Smooth muscle cell of trachea (primary cell): ENCODE measurements at places on chromosomes 16 and 17. TPM values are rescaled to one million over a fixed set of nuclear protein-coding genes. Genes with fewer than 3 reads are reported as not detected.

RND2 gene
- total RNA-seq: 0.29 and 0.66 TPM in 2 replicates

ETV4 gene
- 1.2 and 1.5 TPM in 2 replicates for total RNA-seq

TBX2 gene
- total RNA-seq: 106 and 134 TPM in 2 replicates

GLP2R gene
- total RNA-seq: under 0.01 TPM in 2 replicates

WNT9B gene
- total RNA-seq: 0.44 TPM in 1 of 2 replicates, not detected in the other

SEPTIN12 gene
- not detected in 2 replicates for total RNA-seq

ADGRG3 gene
- not detected in 2 replicates for total RNA-seq

SLC2A4 gene
- total RNA-seq: 0.17 and 0.44 TPM in 2 replicates

TMC8 gene
- total RNA-seq: not detected in 2 replicates

CDC6 gene
- total RNA-seq: 0.99 and 9.0 TPM in 2 replicates

MON1B gene
- total RNA-seq: 11.3 and 13.9 TPM in 2 replicates

KRTAP1-1 gene
- not detected in 2 replicates for total RNA-seq

CTF1 gene
- 3.3 and 6.1 TPM in 2 replicates for total RNA-seq

TP53TG3 gene
- total RNA-seq: not detected in 2 replicates

SETD1A gene
- total RNA-seq: 3.8 and 7.1 TPM in 2 replicates

CCT6B gene
- 1.0 and 1.7 TPM in 2 replicates for total RNA-seq

NACA2 gene
- not detected in 2 replicates for total RNA-seq

PRSS33 gene
- not detected in 2 replicates for total RNA-seq

PYY gene
- not detected in 2 replicates for total RNA-seq

CACNG3 gene
- total RNA-seq: not detected in 2 replicates

LITAFD gene
- total RNA-seq: not detected in 2 replicates

GUCY2D gene
- 0.17 TPM in 1 of 2 replicates, not detected in the other for total RNA-seq
